Lower lobe of right lung (tissue), 2 donors: ENCODE measurements at places on chromosomes 1 and 21. TPM values are rescaled to one million over a fixed set of nuclear protein-coding genes. Genes with fewer than 3 reads are reported as not detected.

The LCE1A gene
- total RNA-seq: not detected

The SDE2 gene
- 18.4 TPM for total RNA-seq

The FLG gene
- total RNA-seq: not detected

The HAO2 gene
- not detected for total RNA-seq

The PEF1 gene
- 61.6 TPM for total RNA-seq

The KRTAP12-2 gene
- not detected for total RNA-seq

The RGSL1 gene
- not detected for total RNA-seq

The SLAMF8 gene
- total RNA-seq: 51.2 TPM

The CRP gene
- not detected for total RNA-seq

DNA sequence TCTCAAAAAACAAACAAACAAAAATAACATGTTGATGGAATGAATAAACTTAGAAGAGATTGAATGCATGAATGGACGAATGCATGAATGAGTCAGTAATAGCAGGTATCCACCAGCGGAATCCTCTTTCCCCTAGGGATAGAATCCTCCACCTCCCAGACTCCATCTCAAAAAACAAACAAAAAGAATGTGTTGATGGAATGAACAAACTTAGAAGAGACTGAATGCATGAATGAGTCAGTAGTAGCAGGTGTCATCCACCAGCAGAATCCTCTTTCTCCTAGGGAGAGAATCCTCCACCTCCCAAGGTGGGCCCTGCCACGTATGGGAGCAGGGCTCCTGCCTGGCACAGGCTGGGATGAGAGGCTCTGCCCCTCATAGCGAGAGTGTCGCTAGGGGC lies 26.8 kb upstream of the RNF19B start:
- no peak for DNase-seq

DNA sequence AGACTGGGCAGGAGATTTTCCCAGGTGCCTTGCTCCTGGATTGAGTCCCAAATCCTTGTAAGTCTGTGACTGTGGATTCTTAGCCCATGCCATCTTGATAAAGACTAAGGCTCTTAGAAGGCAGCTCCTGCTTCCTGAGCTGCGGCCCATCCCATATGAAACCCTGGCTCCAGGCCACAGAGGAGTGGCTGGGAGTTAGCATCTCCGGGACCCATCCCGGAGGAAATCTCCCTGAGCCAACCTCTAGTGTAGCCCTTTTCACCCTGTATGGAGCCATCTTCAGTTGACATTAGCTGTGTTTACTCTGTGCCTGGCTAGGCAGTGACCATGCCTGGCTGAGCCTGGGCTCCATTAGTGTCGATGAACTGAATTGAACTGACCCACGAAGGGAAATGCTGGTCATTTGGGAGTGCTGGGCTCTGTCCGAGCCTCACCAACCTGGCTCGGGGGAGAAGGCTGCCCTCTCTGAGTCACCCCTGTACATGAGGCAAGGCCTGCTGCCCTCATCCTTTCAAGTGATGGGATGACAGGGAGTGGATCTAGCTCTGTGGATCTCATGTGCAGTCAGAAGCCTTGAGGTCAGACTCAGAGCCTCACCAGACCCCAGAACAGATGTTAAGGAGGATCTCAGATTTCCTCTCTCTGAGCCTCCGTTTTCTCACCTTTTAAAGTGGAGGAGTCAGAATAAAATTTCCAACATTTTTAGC lies 37.5 kb downstream of the LGR6 start:
- no peak for DNase-seq

DNA sequence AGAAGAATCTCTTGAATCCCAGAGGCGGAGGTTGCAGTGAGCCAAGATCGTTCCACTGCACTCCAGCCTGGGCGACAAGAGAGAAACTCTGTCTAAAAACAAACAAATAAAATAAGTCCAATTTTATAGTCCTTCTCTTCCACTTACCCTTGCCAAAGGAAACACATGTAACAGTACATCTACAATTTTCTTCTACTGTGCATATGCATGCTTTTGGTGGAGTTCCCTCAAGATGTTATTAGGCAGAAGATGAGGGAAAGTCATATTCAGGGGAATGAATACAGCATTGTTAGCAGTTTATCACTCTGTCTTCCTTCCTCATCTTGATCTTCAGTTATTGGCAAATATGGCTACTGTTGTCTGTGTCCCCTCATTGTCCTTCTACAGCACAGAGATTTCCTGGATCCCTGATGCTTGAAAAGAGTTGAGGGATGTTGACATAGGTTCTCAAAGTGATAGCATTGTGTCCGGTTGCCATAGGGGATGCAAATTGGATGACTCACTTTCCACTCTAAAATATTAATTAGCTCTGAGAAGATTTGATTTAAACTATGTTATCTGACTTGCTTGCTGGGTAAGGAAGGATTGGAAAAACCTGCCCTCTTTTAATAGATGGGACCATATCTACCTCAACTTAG lies 1173.6 kb downstream of the KCNT2 start:
- DNase-seq: no peak

- DNase-seq: peak; percentile 34
Observed at GRCh38 chr21:45894450-45894825, 87.1 kb upstream of the COL6A1 start.

DNA sequence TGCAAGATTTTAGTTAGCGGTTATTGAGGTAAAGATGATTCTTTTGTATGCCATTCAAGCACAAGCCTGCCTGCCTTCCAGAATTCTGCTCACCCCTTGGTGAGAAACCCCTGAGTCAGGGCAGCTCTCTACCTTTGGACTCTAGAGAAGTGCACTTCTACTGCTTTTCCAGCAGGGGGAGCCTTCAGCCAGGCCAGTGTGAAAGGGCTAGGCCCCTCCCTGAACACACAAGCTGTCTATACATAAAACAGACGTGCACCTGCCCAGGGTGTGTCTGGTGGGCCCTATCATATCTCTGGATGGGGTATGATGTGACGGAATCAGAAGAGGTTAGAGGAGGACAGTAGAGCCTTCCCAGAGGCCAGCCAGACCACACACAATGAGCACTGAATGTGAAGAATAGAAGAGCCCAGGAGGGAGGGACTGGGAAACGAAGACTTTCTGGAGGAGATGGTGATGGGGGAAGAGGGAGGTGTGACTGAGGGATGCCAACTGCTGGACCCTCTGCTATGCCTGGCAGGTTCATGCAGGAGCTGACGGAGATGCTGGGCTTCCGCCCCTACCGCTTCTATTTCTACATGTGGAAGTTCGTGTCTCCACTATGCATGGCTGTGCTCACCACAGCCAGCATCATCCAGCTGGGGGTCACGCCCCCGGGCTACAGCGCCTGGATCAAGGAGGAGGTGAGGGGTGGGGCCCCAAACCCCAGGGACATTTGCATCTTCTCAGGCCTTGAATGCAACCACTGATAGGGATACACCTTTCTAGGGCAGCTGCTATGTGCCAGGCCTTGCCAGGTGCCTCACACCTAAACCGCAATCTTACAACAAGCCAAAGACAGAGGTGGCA lies 13.0 kb upstream of the KCNC4 start:
- no peak for DNase-seq

- no peak for DNase-seq
Observed at GRCh38 chr1:51567653-51568052, 48.6 kb upstream of the EPS15 start.

- DNase-seq: no peak
Observed at GRCh38 chr1:26388791-26389445, 16.4 kb upstream of the ZNF683 start.

DNA sequence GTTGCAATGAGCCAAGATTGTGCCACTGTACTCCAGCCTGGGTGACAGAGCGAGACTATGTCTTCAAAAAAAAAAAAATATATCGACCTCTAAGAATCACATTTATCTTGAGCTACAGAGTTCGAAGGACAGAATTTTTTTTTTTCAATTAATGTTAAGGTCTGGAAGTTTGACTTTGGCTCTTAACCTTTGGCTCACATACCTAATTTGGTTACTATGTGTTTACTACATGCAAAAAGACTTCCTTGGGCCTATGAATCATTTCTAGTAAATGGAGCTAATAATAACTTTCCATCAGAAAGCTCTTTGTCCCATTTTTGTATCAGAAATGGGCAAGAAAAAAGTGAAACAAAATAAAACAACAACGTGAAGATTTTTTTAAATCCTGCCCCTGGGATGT lies 351.2 kb downstream of the SMYD3 start:
- DNase-seq: no peak

DNA sequence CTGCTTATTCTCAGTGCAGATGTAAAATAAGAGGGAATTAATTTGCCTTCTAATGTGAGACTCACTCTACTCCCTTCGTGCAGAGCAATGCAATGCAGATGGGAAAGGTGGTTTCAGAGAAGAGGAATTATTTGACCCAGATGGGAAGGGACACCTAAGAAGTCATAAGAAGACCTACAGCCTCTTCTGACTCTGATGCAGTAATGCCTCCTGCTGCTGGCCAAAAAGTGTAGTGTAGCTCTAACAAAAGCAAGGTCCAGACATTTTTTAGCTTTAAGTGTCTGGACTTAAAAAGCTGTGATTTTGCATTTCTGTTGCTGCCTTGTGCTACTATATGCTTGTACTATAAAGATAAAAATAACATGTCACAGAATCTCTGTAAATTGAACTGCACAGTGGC lies 501.4 kb downstream of the TTLL7 start:
- no peak for DNase-seq

- no peak for DNase-seq
Observed at GRCh38 chr1:156102633-156103511, 11.6 kb upstream of the LMNA start.

DNA sequence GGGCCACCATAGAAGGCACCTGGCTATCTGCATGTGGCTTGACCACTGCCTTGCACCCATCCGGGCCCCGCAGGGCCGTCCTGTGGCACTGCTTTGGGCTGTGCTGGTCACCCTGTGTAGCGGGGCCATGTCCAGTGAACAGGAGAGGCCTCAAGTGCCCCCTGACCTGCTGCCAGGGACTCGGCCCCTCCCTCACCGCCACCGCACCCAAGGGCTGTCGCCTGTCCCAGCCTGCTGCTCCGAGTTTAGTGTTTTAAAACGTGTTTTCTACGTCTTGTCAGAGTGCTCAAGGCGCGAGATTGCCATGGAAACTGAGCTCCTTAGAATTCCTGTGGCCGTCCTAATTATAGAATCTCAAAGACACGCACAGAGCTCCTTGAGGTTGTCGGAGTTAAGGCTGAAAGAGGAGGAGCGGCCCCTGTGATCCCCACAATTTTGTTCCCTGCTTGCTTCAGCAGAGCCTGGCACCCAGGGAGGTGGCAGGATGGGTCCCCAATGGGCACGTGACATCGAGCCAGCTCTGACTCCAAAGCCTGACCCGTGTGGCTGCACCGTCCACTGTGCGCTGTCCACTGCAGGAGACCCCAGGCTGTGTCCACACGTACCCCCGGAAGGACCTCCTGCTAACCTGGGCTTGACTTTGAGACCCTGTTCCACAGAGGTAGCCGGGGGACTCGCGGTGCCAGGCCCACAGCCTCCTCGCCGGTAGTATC lies 66.2 kb downstream of the FAAP20 start:
- DNase-seq: peak; percentile 89

- DNase-seq: peak; percentile 57
Observed at GRCh38 chr1:51314974-51315373, 15.4 kb downstream of the TTC39A start.

DNA sequence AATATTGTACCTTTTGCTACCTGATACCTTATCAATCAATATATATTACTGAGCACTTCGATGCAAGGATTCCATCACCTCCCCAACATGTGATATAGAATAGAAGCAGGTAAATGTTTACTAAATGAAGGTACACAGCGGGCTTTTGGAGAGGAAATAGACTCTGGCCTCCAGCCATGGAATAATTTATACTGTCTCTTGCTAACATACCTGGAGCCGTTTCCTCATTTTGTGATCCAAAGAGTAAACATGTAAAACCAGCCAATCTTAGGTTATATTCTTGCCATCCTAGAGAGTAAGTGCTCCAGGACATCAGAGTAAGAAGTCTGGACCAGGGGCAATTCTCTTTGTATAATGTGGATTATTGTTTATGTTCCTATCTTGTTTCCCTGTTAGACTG lies 39.4 kb downstream of the NDUFS5 start:
- no peak for DNase-seq

DNA sequence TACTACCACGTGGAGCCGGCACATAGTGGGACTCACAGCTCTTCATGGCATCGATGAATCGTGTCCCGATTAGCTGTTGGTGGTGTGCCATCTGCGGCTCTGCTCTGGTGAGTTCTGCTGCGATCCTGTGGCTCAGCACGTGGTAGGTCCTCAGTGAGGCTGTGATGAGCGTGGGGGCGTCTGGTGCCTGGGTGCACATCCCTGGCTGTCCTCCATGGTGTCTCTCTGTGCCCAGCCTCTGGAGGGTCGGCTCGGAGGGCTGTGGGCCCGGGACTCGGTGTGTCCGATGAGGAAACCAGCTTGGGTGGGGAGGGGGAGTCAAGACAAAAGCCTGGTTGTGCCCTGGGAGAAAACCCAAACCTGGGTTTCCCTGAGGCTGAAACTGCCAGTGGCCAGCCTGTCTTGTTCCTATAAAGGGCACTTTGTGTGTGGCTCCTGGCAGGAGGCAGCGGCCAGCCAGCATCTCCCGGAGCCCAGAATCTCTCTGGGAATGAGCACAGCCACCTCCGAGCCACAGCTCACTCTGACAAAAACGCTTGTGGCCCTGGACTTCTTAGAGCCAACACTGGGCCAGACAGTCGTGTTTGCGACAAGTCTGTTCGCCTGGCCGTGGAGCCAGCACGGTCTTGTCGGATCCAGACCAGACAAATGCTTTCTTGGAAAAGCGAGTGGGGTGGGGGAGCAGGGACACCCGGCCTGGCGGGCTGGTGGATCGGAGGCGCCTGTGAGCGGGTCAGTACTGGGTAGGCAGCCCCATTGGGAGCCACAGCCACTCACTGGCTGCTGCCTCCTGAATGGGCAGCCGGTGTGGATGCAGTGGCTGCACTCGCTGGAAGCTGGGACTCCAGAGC lies 31.8 kb downstream of the SPSB1 start:
- no peak for DNase-seq

DNA sequence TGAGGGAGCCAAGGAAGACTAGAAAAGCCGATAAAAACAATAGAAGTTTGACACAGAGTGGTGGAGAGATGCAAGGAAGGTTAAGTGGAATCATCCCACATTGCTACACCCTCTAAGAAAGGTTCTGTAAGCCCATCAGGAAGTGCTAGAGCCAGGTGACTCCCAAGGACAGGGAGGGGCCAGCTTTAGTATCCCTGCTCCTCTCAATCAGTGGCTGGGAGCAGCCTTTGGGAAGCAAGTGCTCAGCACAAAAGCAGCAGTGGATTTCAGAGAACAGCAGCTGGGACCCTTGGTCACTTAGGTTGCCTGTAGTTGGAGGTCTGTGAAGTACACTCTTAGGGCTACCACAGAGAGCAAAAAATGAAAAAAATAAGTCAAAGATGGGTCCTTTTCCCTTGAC lies 42.5 kb downstream of the NME7 start:
- DNase-seq: no peak

DNA sequence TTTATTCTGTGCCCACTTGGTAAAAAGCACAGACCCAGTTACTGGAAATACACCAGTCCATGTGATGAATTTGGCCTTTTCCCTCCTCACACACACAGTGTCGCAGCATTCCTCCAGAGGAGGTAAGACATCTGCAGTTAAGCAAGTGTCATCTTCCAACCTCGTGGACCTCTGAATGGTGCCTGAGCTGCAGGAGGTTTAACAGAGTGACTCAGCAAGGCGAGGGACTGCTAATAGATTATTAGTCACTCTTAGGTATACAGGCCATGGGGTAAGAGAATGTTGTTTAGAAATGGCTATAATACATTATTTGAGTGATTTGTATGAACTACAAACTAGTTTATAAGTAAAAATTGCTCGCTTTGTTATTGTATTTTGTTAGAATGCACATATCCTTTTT lies 8.6 kb upstream of the LRRC8B start:
- no peak for DNase-seq
